NCI-H2171 treated with DMSO at 0.1 percent for 48 hours (cell line): ENCODE measurements at places on chromosomes 4 and X.

GRCh38 chr4:110287130-110287529 is 88.7 kb upstream of the ELOVL6 start:
- DNase-seq: no peak

DNA sequence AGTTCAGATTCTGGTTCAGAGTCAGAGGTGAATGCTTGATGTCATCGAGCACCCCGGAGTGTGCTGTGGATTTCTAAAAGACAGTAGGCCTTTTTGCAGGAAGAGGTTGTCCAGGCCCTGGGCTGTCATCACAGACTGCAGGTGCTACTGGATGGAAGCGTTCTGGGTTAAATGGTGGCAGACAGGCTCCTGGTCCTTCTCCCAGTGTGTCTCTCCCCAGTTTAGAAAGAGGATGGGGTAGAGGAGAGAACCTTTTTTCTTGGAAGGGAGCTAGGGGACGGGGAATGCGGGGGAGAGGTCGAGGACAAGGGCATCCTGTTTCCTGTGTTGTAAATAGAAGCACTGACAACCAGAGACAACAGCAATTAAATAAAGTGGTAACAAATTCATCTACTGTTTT is 102.3 kb upstream of the NUDT6 start:
- DNase-seq: no peak

DNA sequence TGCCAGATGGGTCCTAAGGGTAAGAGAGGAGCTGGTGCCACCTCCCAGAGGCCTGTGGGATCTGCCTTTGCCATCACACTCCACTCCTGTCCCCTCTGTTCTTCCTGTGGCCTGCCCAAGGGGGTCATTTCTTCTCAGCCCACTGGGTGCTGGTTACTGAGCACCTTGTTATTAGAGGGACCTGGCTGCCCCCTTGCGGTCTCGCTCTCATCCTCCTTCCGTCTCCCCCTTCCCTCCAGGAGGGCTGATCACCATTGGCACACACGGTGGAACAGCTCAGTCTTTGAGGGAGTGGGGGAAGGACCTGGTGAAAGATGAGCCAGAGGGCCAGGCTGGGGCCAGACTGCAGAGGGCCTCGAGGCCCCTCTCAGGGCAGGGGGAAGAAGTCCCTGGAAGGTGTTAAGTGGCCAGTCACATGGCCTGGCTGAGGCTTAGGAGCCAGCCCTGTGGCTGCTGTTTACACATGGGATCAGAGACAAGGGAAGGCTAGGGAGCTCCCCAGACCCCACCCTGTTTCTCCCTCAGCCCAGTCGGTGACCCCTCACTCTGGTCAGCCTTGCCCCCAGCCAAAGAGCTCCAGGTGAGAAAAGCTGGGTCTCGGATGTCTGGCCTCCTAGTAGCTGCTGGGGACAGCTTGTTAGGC is 68.1 kb downstream of the MTMR1 start:
- no peak for DNase-seq

DNA sequence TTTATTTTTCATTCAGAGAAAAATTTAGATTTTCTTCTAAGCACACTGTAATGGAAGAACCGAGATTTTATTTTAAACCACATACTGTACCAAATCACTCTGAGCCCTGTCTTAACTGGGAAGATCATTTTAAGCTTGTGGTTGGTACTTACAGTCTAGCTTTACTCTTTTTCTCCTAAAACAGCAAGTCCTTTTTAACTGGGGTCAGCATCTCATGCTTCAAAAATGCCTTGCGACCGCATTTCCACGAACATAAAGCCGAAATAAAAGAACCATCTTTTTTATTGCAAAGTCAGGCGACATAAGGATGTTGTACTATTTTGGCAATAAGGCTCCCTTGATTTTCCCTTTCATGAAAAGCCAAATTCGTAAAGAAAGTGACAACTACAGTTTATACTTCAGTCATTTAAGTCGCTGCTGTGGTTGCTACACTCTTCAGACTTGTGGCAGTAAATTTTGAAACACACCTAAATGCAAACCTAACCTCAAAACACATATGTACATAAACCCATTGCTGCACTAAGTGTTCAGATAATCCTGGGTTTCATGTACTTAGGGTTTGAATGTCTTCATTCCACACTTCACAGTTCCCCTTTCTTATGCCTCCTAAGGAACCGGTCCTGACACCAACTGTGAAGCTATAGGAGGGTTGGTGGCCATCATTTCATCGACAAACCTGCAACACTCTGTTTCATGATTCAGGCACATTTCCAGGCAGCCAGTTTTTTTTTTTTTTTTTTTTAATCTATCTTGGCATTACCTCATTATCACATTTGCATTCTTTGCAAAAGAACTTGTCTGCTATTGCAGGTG is 3.0 kb downstream of the STOX2 start:
- no peak for DNase-seq

DNA sequence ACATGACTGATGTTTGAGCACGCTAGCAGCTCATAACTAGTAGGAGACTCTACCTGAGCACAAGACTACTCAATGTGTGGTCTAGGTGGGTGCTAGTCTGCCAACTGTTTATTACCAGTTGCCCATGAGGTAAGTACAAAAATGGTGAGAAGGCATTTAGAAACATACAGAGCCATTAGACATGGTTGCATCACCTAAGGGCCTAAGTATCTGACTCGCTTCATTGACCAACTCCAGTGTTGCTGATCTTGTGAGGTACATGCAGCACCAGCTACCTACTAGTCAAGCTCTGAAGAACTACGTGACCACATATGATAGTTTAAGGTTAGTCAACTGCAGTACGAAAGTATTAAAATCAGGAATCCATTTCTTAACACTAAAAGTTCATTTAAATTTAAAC is 39.9 kb downstream of the APBB2 start:
- DNase-seq: no peak

DNA sequence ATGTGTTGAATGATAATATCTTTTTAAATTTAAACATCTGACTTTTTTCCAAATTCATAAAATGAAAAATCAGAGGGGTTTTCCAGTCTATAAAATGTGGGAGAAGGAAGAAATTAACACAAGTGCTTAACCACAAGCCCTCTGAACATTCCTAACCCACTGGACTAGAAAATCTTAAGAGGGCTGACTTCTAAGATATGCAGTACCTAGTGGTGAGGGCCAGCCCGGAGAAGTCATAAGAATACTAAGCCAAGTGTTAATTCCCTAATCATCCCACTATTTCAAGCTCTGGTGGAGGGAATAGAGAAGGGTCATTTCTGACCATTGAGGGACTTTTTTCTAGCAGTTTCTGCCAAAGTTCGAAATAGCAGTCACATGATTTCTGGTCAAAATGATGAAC is 86.9 kb upstream of the NEIL3 start:
- no peak for DNase-seq

DNA sequence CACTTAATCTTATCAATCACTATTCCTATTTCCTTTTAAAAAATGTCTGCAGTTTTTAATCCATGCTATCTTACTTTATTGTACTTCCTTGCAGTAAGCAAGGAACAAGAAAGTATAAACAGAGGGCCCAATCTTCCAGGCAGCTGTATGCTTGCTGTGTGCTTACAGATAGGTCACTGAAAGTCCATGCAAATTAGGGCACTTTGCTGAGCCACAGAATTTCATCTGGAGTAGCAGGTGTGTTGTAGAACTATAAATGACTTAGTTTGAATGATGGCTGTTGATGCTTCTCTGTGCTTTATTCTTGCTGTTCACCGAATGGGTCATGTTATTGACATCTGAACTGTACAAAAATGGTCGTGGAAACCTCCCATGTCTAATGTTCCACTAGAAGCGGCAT is 154.6 kb downstream of the ATOH1 start:
- DNase-seq: no peak

DNA sequence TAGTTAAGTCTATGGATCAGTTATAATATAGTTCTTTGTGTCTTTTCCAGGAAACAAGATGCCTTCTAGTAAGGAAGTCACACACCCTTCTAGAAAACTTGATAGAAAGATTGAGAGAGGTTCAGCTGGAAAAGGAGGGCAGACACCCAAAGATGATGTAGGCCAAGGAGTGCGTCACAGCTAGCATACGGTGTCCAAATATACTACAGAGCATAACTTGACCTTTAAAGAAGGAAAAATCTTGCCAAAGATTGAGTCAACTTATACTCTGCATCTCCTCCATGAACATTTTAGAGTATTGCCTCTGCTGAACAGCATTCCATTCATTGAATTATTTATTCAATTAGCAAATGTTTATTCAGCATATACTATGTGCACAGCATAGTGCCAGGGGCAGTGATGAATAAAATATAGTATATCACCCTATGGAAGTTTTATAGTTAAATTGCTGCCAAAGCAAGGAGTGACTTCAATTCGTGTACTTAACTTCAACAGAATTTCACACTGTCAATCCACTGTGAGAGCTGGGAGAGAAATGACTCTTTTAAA is 51.9 kb upstream of the SLC6A14 start:
- DNase-seq: no peak

GRCh38 chrX:46759645-46759974 is 692 bp upstream of the SLC9A7 start:
- DNase-seq: peak; percentile 37

DNA sequence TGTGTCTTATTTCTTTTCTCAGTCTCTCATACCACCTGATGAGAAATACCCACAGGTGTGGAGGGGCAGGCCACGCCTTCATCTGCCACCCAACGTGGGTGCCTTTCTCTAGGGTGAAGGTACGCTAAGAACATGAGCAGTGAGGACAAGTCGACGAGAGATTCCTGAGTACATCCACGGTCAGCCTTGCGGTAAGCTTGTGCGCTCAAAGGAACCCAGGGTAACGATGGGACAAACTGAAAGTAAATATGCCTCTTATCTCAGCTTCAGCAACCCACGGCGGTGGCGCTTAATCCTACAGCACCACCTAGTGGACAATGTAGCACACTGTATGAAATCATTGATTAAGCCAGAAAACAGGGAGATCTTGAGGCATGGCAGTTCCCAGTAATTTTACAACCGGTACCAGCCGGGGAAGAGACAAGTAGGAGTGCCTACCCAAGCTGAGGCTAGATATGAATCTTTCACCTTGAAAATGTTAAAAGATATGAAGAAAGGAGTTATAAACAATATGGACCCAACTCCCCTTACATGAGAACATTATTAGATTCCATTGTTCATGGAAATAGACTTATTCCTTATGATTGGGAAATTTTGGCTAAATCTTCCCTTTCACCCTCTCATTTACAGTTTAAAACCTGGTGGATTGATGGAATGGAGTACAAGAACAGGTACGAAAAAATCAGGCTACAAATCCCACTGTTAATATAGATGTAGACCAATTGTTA is 63.0 kb downstream of the ZNF732 start:
- DNase-seq: peak; percentile 48
